ENCODE measurements at places on chromosomes 1 and 21. TPM values are rescaled to one million over a fixed set of nuclear protein-coding genes. Genes with fewer than 3 reads are reported as not detected.

- DNase-seq = no peak
Measured at GRCh38 chr1:17919525-17920439, 164.6 kb downstream of the ACTL8 start.

- no peak for DNase-seq
Measured at GRCh38 chr1:227308367-227309336, 9.6 kb downstream of the CDC42BPA start.

DNA sequence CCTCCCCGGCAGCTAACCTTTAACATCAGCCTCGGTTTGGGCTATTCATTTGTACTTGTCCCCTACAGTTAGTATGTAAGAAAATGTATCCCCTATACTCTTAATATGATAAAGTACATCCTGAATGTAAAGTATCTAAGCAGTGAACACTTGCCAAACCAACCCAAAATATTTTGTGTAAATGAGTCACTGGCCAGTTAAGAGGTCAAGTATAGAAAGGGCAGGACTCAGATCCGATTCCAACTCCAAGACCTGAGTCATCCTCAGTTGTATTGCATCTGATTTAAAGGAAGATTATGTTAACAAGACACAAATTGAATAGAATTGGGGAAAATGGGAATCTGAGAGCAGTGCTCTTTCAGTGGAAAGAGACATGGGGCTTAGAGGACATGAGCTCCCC is 84.4 kb downstream of the CD58 start:
- DNase-seq = no peak

DNA sequence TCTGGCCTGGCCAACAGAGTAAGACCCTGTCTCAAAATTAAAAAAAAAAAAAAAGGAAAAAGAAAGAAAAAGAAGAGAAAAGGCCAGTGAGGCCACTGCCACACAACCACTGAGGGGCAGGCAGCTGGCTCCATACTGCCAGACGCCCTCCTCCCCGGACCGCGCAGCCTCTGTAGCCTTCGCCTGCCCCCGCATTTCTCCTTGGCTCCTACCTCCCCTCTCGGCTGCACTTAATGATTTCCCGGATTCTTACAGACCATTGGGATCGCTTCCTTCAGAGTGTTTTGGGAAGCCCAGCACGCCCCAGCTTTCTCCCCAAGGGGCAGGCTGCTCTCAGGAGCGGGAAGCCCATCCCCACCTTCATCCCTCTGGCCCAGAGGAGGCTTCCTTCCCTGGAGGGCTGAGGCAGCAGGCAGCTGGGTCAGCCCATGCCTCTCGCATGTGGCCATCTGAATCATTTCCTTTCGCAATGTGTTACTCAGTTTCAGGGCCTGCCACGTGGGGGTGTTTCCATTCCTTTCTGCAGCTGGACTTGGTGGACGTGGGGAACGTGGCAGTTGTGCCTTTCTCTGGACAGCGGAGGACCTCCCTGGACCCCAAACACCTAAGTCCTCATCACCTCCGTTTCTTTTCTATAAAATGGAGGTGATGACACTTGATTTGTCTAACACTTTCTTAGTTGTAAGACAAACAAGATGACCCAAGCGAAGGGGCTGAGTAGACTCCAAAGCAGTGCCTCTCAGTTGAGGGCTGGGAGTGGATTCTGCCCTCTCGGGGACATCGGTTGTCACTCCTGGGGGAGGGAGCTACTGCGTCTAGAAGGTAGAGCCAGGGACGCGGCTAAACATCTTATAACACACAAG is 2.3 kb downstream of the SLC2A5 start:
- no peak for DNase-seq

GRCh38 chr1:89499320-89499719 is 25.3 kb upstream of the LRRC8B start:
- no peak for DNase-seq

- DNase-seq = no peak
Measured at GRCh38 chr1:44808063-44808937, at the start of gene BTBD19. BTBD19 (plus strand) TSS chr1:44808523; CDS start chr1:44808821, 298 bp downstream.

GRCh38 chr1:205054013-205054412 is 11.0 kb downstream of the CNTN2 start:
- no peak for DNase-seq

DNA sequence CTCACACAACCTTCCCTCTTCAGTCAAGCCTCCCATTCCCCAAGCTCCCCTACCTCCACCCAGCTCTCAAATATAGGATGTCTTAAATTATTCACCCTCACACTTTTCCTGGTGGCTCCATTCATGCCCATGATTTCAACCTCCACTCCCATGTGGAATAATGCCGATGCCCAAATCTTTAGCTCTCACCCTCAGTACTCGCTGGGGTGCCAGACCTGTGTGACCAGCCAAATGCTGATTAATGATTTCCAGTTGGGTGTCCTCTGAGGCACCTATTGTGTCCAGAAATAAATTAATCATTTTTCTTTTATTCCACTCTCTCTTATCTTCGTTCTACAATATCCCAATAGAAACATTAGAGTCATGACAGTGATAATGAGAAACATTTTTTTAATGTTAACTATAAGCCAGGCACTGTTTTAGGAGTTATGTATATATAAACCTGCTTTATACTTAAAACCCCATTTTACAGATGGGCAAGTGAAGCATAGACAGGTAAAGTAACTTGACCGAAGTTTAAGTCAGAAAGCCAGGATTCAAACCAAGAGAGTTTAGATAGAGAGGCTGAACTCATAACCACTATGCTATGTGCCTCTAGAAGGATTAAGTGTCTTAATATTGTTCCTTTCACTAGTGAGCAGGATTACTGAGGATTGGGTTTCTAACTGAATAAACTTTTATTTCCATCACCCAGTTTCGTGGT is 209.7 kb downstream of the DUSP10 start:
- DNase-seq = no peak

DNA sequence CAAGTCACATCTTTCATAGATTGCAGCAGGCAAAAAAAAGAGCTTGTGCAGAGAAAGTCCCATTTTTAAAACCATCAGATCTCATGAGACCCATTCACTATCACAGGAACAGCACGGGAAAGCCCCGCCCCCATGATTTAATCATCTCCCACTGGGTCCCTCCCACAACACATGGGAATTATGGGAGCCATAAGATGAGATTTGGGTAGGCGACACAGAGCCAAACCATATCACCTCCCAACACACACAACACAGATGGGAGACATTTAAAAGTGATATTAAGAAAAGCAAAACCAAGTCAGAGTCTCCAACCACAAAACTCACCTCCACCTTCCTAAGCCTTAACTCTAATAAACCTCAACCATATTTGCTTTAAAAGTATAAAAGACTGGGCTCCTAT is 61.5 kb upstream of the TIAM1 start:
- DNase-seq = no peak

GRCh38 chr1:110272045-110272444 is 61.9 kb downstream of the KCNC4 start:
- DNase-seq = no peak

DNA sequence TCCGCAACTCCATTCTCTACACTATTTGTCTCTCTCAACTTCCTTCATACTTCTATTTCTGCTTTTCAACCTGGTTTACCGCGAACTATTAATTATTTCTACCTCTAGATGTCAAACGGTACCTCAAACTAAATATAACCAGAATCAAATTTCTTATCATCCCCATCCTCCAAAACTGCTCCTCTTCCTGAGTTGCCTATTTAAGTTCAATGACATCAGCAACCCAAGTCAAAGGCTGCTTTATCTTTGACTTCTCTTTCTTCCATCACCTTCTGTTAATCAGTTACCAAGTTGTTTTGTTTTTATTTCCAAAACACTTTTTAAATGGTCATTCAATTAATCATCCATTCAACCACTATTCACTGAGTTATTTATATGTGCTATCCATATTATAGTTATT is 171.9 kb downstream of the COL24A1 start:
- DNase-seq = no peak

- DNase-seq = no peak
Measured at GRCh38 chr1:95201905-95202304, 32.1 kb upstream of the RWDD3 start.

The EFNA4 gene
- 1.9 TPM for total RNA-seq

The PADI4 gene
- 0.27 TPM for total RNA-seq

DNA sequence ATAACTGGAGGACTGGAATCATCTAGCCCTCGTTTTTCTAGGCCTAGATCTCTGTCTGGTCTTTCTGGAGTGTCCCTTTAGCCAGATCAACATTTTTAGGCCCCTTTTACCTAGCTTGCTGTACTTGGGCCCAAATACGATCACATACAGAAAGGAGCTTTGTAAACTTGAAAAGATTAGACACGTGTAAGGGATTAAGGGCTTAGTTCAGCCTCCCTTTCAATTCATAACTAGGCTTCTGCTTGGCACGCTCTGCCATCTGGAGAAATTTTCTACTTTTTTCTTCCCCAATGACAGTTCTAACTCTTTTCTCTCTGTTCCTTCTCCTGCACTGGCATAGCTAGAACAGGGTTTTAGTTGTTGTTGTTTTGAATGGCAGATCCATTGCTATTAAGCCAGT is 153.3 kb upstream of the BEND5 start:
- DNase-seq = no peak

DNA sequence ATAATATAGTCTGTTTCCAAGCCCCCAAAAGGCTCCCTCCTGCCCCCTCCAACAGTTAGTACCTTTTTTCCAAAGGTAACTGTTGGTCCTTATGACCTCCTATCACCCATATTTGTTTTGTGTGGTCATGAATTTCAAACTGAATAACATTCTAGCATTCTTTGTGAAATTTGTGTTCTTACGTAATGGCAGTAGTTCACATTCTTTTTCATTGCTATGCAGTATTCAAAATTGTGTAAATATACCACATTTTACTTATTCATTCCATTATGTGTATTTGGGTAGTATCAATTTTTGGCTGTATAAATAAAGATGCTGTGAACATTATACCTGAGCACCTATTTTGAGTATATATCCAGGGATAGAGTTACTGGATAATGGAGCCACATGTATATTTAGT is 13.4 kb downstream of the RNF11 start:
- no peak for DNase-seq

DNA sequence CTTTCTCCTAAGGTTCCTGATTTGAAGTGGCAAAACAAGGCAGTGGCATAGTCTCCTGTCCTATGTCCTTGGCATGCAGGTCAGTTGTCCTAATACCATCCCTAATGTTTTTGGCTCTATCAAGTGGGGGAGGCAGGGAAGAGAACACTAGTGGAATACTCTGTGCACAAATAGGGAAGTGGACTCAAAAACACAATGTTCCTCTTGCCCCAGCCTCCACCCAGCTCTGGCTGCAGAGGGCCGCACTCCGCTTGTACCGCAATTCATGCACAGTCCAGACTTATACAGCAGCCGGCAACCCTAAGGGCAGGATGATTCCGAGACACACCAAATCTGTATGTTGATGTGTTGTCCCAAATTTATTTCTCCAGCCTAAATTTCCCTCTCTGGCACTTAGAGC is 14.5 kb downstream of the PLEKHO1 start:
- no peak for DNase-seq

- DNase-seq = no peak
Measured at GRCh38 chr21:35993875-35994490, 66.3 kb downstream of the SETD4 start.

The CNST gene
- total RNA-seq = 29.3 TPM

The OPRD1 gene
- total RNA-seq = not detected

- no peak for DNase-seq
Measured at GRCh38 chr1:205328476-205328875, 6.9 kb upstream of the NUAK2 start.

DNA sequence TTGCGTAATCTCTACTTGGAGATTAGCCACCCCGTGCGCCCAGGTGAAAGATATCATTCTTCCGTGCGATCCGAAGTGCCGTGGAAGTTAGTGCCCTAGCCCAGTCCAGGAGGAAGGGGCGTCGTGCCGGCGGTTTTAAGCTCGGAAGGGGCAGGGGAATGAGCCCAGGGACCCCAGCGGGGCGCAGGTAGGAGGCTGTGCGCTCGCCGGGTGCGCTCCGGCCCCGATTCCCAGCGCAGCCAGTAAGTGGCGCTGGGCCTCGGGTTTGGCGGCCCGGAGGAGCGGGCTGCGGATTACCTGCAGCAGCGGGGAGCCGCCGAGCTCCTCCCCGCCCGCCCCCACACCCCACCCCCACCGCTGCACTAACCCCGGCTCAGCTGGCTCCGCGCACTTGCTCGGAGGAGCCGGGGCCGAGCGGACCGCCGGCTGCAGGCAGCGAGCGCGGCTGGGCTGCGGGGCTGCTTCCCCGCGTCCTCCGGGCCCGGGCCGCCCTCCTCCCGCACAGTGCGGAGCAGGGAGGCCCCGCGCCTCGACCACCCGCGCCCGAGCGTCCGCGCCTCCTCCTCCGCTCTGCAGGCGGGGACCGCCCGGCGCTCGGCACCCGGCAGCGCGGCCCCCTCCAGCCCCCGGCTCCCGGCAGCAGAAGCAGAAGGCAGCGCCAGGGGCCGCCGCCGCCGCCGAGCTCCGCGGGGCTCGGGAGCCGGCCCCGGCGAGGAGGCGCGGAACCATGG is at the start of gene RYR2:
RYR2 (plus strand) TSS at position 390 of the 731 bp plus-strand sequence; CDS start at position 728, 338 bp downstream.
- DNase-seq = no peak

DNA sequence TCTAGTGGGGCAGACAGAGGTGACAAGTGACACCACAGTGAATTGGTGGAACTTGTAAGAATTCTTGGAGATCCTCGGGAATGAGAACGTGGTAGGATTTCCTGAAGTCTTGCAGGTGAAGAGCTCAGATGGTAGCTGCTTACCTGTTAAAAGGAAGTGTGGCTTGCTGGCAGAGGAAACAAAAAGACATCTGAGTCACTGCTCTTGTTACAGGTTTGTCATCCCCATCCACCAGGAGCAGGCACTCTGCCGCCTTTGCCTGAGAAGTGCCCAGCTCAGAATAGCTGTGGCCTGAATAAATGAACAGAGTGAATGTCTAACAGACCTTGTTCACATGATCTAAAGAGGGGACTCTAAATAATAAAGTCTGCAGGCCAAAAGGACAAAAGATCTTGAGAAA is 12.3 kb upstream of the ZSCAN20 start:
- DNase-seq = no peak

The CBR1 gene
- total RNA-seq = 186 TPM

DNA sequence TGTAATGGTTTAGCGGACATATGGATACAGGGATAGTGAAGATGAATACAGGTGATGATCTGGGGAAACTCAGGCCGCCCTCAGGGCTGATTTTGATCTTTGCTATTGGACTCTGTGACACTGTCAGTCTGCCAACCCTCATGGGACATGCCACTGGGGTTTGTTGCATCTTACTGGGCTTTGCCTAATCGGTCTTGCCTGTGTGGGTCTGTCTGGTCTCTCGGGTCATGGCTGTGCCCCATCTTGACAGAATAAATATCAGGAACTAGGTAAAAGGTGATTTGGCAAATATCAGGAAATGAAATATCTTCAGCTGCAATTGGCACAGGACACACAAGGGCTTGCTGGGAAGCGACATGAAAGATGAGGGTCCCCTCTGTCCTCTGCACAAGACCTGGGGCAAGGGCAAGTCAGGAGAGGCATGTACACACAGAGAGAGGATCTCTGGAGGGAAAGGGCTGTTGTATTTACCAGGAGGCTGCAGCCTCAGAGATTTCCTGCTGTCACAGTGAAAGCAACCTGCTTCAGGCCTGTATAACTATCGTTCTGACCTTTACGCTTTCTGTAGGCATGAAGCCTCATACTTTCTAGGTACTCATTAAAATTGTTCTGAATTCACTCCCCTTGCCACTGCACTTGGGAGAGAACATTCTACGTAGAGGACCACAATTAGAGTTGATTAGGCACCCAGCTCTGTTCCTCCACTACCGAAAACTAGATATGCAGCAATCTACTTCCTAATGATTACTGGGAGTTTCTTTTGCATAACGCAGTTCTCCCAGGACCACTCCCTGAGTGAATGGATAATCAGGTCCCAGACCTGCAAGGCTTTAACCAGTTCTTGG is 52.0 kb upstream of the GADD45A start:
- no peak for DNase-seq

The TTC39A gene
- 1.2 TPM for total RNA-seq

- DNase-seq = no peak
Measured at GRCh38 chr1:227749916-227750710, 14.9 kb downstream of the SNAP47 start.

The GPR52 gene
- total RNA-seq = 7.1 TPM

The CYP4A11 gene
- total RNA-seq = not detected

GRCh38 chr1:214146523-214146922 is 134.4 kb upstream of the SMYD2 start:
- no peak for DNase-seq

Measured in thoracic aorta (tissue), 2 donors.